RPMI7951 (cell line): ENCODE measurements at places on chromosomes 12 and 14. TPM values are rescaled to one million over a fixed set of nuclear protein-coding genes. Genes with fewer than 3 reads are reported as not detected.
A peak's percentile ranks its signal among the peaks of the same experiment; 100 is the strongest.

Gene FOXG1
- total RNA-seq: not detected in 2 replicates

Gene OR4E2
- total RNA-seq: not detected in 2 replicates

Gene TAS2R30
- total RNA-seq: 0.60 and 0.98 TPM in 2 replicates

Gene POTEM
- total RNA-seq: 0.68 TPM in 1 of 2 replicates, not detected in the other

Gene RNASE1
- 1.1 and 2.2 TPM in 2 replicates for total RNA-seq

GRCh38 chr14:58901826-58902225 lies 264.1 kb downstream of the DACT1 start:
- DNase-seq: no peak

DNA sequence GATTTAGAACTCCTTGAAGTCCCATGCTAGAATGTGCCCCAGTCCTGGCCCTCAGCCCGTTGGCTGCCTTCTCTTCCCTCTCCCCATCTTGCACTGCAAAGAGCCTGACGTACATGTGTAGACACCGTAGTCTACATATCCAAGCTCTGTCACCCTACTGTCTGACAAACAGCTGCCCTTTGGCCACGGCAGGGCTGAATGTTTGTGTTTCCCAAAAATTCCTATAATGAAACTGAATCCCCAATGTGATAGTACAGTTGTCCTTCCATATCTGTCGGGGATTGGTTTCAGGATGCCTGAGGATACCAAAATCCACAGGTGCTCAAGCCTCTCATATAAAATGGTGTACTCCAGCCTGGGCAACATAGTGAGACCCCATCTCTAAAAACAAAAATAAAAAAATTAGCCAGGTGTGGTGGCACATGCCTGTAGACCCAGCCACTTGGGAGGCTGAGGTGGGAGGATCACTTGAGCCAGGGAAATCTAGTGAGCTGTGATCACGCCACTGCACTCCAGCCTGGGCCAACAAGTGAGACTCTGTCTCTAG lies 12.3 kb upstream of the TFCP2 start:
- no peak for DNase-seq

DNA sequence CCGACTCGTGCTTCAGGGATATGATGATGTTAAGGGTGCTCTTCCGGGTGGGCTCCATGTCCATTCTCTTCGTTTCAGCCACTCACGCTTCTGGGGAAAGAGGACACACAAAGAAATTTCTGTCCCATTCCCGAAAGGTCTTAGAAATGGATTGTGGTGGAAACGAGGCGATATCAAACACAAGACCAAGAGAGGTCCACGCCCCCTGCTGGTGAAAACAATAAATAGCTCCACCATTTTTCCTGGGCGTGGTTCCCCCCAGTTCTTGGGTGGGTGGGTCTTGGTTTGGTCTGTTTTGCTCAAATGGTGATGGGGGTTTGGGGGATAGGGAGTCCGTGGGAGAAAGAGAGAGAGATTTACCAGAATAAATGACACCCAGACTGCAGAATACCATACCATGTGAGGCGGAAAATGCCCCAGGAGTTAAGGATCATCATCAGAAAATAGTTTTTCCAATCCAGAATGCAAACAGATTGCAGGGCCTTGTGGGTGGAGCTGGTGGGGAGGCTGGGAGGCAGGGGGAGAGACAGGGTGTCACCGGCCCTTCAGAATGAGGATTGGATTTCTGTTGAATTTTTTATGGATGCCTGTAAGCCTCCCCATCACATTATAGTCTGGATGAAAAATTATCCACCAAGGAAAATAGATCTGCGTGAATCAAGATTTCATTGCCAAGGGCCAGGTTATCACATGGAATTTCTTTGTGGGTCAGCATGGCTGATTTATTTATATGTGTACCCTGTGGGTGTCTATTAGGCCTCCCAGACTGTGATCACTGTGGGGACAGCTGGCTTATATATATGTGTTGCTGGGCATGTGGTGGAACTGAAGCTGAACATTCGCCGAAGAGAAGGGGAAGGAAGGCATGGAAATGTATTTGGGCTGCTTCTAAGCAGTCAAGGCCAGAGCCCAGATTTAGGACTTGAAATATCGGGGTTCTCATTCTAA lies 55.8 kb downstream of the SRRM4 start:
- peak; percentile 12 for DNase-seq

DNA sequence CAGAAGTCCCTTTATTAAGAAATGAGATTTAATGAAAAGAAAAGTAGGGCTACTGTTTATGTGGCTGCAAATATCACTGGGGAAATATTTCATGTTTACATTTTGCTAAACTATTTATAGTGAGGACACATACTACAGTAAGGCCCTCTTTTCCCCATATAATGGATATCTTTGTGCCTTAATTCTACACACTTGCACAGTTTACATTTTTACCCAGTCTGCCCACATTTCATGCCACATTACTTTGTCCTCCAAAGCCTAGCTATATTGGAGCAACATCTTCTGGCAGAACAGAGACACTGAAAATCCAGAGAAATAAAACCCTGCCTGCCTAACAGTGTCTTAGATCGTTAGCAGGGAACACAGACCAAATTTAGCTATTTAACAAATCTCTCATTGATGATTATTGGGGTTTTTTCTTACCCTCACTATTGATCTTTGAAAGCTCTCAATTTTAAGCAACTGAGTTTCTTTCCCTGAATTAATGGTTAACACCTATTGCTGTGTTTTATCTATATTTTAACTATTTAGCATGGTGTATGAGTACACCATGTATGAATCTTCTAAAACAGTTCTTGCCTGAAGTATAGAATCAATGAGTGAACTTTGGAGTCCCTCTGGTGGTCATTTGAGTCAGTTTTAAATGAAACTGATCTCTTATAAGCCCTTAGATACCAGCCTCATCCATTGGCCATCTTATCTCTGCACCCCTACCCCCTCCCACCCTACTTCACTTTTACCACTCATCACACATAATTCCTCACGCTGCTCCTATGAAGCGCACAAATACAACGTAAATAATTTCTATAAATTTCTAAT lies 170.2 kb downstream of the BCAT1 start:
- DNase-seq: peak; percentile 46

- no peak for DNase-seq
Measured at GRCh38 chr12:116274551-116275375, 2.7 kb downstream of the MED13L start.

- DNase-seq: no peak
Measured at GRCh38 chr12:8662593-8662992, at the start of gene MFAP5. Gene MFAP5, minus strand, starts transcription at chr12:8662826. Its CDS starts 722 bp downstream, at chr12:8662104.
